Ammon's horn (tissue), 1 donor: ENCODE measurements at places on chromosomes 6 and 20.

DNA sequence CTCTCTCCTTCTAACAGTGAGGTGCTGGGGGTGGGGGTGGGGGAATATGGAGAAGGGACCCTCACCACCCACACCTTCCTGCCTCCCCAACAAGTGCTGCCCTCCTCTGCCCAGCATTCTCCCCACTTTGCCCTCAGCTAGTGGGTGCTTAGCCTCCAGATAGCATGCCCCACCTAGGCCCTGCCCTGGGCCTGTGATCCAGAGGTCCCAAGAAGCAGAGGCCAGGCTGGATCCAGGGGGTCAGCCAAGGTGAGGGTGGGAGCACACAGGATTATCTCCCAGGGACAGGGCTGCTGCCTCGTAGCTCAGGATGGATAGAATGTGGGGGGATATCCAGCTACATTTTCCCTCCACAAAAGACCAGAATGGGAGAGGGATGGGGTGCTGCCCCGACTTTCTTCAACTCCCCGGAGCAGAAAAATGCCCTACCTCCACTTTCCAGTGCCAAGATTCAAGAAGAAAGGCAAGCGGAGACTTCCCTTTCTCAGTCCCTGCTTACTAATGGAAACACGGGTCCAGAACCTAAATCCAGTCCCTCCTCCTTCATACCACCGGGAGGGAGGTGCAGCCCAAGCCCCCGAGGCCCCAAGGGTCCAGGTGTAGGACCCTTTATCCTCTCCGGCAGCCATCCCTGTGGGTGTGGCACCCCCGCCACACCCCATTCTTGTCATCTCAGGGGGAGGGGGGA, 987 bp downstream of the ADISSP start:
- no peak for DNase-seq

DNA sequence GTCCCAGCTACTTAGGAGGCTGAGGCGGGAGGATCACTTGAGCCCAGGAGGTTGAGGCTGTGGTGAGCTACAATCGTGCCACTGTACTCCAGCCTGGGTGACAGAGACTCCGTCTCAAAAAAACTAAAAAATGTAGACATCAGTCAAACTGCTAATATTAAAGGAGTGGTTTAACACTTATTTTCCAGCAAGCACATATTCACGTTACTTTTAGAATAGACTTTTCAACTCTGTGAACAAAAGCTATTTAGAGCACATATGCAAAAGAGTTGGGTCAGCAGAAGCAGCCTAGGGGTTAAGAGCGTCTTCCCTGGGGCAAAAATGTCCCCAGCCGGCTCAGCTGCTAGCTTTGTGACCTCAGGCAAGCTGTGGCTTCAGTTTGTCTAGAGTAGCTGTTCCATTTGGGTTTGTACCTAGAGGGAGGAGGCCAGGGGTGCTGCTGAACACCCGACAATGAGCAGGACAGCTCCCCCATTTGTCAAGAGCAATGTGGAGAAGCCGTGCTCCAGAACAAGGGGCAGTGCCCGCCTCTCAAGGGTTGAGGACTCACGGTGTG, 62.5 kb upstream of the PTGIS start:
- DNase-seq, result no peak

DNA sequence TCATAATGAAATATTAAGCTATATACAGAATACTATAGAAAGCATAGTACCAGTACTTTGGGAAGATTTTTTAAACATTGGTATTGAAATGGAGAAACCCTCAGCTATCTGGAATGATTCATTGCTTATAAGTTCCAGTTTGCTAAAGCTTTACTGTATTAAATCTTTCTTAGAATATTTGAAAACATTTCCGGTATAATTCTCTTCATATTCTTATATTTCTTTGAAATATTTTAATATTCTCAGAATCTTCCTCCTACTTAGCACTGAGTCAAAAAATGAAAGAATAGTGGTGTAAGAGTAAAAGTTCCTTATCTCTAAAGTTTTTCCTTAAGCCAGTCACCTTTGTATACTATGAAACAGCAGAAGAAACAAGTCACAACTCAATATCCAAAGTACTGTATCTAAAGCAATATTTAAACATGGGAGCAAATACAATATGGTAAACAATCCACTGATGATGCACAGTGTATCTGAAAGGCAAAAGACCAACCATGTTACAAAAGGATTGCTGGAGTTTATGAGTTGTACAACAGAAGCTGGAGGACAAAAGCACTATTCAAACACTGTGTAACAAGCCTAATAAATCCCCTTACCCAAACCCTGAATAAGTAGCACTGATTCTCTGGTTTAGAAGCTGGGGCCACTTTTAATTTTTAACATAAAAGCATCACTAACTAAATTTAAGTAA, 102.1 kb downstream of the PRDM1 start:
- no peak for DNase-seq

DNA sequence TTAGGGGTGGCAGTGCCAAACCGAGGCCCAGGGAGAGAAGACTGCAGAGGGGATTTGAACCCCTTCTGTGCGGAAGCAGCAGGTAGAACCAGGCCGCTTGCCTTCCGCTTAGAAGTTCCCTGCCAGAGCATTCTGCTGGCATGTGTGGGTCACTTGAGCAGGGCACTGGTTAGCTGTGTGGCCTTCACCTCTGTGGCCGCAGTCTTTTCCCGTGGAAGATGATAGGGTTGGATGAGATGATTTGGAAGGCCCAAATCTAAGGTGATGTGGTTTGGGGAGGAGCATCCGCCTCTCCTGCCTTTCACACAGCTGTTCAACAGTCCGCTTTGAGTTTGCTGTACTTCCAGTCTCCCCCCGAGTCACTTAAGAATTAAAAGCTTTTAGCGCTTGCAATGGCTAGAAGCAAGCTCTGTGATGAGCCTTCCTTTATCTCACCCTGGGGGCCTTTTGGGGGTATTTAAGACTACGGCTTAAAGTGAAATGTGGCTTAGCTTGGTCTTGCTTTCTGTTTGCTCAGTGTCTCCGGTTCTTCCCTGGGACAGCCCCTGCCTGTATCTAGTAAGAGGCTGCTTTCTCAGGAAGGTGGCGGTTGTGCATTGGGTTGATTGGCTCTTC, 743 bp downstream of the CMTR1 start:
- DNase-seq, result no peak

DNA sequence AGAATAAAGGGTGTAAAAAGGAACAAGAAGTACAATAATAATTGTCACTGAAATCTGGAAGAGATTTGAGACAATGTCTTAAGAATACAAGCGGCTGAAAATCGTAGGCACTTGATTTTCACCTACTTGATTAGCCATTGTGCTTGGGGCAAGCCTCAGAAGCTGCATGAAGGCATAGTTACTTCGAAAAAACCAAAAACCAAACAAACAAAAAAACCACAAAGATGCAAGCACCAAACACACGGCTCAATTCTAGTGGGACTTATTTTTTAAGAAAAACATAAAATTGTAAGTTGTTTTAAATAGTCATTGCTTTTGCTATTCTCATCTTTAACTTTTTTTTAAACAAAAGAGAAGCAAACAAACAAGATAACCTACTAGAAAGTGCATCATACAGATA, 235.6 kb downstream of the OGFRL1 start:
- no peak for DNase-seq

DNA sequence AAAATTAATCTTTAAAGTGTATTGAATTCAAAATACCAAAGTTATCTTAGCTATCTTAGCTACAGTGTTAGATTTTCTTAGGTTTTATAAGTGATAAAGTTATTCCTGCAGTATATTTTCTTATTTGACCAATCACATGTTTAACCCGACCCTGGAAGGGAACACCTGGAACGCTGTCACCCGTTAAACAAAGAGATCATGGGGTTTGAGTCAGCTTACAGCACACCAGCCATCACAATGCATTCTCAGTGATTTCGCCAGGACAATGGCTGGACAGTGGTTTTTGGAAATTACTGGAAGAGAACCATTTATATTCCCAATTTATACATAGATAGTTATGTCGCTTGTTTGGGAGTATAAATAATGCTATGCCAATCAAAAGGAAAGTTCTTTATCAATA, 10.5 kb downstream of the C6orf118 start:
- DNase-seq, result no peak

DNA sequence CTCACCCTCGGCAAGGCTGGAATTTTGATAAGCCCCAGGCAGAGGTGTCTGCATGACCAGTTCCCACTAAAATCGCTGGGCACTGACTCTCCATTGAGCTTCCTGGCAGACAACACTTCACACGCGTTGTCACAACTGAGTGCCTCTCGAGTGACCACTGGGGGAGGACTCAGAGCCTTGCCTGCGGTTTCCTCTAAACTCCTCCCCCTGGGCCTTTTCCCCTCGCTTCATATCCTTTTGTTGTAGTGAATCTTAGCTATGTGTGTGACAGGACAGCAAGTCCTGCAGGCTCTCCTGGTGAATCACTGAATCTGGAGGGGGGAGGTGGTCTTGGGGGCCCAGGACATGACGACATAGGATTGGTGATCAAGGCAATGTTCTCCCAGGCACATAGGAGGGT, 670.8 kb downstream of the PRKN start:
- no peak for DNase-seq

GRCh38 chr6:21241231-21242130, 352.1 kb upstream of the SOX4 start:
- no peak for DNase-seq

- no peak for DNase-seq
These were observed 20.1 kb downstream of the KCNK17 start for GRCh38 chr6:39294133-39294532.

DNA sequence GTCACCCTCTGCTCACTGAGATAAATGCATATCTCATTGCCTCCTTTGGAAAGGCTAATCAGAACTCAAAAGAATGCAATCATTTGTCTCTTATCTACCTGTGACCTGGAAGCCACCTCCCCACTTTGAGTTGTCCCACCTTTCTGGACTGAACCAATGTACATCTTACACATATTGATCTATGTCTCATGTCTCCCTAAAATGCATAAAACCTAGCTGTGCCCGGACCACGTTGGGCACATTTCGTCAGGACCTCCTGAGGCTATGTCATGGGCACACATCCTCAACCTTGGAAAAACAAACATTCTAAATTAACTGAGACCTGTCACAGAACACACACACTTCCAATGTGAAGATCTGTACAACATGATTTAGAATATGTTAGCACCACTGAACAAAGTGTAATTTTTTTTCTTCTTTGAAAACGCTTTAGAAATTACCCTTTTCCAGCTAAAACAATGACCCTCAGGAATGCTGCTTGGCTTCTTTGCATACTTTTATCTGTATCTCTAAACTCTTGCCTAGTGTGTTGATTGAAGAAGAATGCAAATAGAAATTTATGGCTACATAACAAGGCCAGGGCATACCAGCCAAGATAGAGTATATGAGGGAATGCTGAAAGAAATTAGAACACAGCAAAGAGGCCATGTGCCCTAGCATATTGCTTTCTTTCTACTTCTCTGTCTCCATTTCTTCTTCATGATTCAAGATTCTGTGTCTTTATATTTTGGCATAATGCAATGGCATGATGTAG, 84.6 kb upstream of the DST start:
- no peak for DNase-seq

- no peak for DNase-seq
These were observed 2.7 kb downstream of the MYT1 start for GRCh38 chr20:64166721-64167615.

- no peak for DNase-seq
These were observed 182.0 kb upstream of the JAG1 start for GRCh38 chr20:10855778-10856177.

- no peak for DNase-seq
These were observed 87.9 kb downstream of the THBS2 start for GRCh38 chr6:169165561-169166300.

- peak; percentile 49 for DNase-seq
These were observed 1.3 kb downstream of the SRF start for GRCh38 chr6:43172104-43173007.

DNA sequence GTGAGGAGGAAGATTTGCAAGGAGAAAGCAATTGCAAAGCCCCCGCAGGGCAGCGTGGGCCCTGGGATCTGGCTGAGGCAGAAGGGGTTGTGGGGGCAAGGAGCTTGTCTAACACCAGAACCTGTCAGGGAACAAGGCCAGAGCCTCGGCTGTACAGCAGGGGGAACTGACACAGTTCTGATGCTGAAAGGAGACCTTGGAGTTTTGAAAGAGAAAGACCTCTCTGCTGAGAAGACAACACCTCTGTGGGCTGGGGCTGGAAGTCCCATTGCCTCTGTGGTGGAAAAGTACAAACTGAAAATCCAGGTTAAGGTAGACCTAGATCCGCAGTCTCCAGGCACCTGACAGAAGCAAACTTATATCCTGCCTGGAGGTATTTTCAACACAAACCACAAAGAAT, 86.9 kb upstream of the CST7 start:
- DNase-seq, result no peak

DNA sequence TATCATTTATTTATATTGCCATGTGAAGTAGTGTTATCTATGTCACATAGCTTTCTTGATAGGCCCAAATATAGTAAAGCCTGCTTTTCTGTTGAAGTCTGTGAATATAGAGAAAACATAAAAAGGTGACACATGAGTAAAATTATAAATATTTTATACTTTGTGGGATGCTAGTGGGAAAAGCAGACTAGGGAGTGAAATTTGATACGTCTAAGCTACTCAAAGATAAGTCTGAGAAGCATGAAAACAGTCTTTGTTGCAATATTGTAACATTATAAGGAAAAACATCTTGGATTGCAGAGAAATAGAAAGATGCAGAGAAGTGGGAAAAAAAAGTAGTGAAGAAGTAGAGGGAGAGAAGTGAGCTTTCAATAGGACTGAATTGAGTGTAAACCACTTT, 75.4 kb downstream of the ZNF292 start:
- no peak for DNase-seq

- DNase-seq, result peak; percentile 90
These were observed 119.8 kb downstream of the ANKS1A start for GRCh38 chr6:35008858-35009257.

- DNase-seq, result peak; percentile 25
These were observed 245.3 kb downstream of the OGFRL1 start for GRCh38 chr6:71533939-71534379.

- DNase-seq, result no peak
These were observed 127.9 kb downstream of the BACH2 start for GRCh38 chr6:90168693-90169131.

DNA sequence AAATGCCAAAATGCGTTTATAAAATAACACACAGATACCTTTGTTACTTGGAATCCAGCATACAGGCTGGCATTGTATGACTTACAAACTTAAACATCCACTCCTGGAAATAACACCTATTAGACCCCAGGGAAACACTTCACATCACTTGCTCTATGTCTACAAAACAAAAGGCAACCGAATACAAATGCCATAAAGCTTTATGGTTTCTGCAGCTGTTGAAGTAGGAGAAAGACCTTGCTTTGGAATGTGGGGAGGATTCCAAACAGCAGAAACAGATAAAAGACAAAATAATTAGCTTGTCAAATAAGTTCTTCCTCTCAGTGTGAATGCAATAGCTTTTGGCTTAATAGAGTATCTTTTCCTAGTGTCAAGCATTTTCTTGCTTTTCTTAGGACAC, 9.8 kb upstream of the AMD1 start:
- no peak for DNase-seq

DNA sequence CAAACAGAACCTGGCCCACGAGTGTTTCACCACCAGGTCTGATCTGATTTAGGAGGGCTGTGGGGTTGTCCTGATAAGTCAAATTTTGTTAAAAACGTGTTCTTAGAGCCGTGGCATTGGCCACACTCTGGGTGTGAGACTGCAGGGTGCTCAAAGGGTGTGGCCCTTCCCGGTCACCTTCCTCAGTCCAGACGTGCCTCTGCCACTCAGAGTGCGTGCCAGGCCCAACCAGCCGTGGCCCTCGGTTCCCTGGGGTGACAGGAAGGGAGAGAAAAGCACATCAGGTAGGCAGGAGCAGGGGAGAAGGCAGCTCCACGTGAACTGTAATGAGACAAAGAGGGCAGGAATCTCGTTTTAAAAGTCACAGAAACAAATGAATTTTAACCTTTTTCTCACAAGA, 115.4 kb downstream of the FAM120B start:
- DNase-seq, result no peak

- peak; percentile 25 for DNase-seq
These were observed 62.8 kb upstream of the APCDD1L start for GRCh38 chr20:58577871-58578598.
